ENCODE measurements at places on chromosomes 6 and 20.

GRCh38 chr6:47247227-47247797 is 62.4 kb downstream of the TNFRSF21 start:
- H3K4me3 ChIP-seq, result no peak overlapping the region
- H3K27me3 ChIP-seq, result no peaks in the 10 kb centered on the region
- H3K4me1 ChIP-seq, result peaks cover 3% of the 10 kb centered on the region
- no peaks in the 10 kb centered on the region for H3K36me3 ChIP-seq
- no peak overlapping the region for H3K27ac ChIP-seq
- DNase-seq, result no peak

DNA sequence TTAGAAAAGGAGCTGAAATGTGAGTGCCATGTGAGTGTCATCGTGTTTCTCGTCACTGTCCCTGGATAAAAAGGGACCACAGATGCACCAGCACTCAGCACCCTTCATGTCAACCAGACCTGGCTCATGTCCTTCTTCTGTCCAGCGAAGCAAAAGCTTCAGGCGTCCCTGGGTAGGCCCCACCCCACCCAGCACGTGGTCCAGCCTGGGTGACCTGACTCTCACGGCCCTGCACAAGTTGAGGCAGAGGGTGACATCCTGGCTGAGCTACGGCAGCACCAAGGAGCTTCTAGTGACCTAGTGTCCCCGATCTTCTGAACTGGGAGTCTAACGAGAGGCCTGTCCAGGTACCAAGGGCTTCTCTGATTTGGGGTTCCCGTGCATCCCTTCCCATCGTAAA is 37.8 kb downstream of the PSMG4 start:
- peaks cover 1% of the 10 kb centered on the region for H3K27me3 ChIP-seq
- H3K4me1 ChIP-seq, result no peaks in the 10 kb centered on the region
- H3K36me3 ChIP-seq, result no peaks in the 10 kb centered on the region
- H3K4me3 ChIP-seq, result no peak overlapping the region

DNA sequence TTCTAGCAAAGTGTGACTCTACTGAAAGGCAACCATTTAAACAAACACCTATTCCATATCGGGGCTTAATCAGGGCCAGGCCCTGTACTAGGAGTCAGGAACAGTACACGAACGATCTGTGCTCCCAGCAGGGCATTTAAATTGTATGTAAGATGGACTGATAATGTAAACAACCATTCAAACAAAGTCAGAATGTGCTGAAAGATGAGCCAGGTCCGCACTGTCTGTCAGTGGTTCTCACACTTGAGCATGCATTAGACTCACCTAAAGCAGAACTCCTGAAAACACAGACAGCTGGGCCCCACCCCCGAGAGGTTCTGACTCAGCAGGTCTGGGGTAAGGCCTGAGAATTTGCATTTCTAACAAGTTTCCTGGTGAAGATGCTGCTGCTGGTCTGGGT is 81.6 kb downstream of the PXDC1 start:
- H3K36me3 ChIP-seq, result no peaks in the 10 kb centered on the region
- peaks cover 2% of the 10 kb centered on the region for H3K27me3 ChIP-seq

- no peak for DNase-seq
- H3K27me3 ChIP-seq, result peaks cover 62% of the 10 kb centered on the region
- H3K27ac ChIP-seq, result no peak overlapping the region
- H3K36me3 ChIP-seq, result no peaks in the 10 kb centered on the region
- H3K4me1 ChIP-seq, result peaks cover 19% of the 10 kb centered on the region
- no peak overlapping the region for H3K4me3 ChIP-seq
Measured at GRCh38 chr6:128516514-128516898, 3.9 kb downstream of the PTPRK start.

DNA sequence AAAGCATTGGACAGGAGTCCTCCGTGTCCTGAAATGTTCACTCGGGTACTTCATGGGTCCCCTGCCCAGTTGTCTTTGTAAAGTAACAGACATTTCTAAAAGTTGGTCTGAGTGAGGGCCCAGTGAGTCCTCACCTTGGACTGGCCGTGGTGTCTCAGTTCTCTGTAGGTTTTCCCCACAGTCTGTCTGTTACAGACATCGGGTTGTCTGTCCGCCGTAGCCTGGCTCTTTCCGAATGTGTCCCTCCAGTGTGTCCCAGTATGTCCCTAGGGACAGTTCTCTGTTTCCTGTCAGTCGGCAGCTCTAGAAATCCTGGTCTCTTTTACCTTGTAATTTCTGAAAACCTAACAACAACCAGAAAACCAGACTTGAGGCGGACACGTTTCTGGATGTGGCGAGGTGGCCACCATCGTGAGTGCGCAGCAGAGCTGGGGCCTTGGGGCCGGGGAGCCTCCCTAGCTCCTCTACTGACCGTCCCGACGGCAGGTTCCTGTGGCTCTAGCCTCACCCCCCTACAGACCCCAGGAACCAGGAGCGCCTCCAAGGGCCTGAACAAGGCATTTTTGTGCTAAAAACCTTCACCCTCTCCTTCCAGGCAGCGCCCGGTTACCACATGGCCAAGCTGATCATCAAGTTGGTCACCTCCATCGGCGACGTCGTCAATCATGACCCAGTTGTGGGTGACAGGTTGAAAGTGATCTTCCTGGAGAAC is 42.2 kb downstream of the PYGB start:
- no peak for DNase-seq
- no peak overlapping the region for H3K27ac ChIP-seq
- H3K4me3 ChIP-seq, result no peak overlapping the region
- H3K27me3 ChIP-seq, result no peaks in the 10 kb centered on the region

DNA sequence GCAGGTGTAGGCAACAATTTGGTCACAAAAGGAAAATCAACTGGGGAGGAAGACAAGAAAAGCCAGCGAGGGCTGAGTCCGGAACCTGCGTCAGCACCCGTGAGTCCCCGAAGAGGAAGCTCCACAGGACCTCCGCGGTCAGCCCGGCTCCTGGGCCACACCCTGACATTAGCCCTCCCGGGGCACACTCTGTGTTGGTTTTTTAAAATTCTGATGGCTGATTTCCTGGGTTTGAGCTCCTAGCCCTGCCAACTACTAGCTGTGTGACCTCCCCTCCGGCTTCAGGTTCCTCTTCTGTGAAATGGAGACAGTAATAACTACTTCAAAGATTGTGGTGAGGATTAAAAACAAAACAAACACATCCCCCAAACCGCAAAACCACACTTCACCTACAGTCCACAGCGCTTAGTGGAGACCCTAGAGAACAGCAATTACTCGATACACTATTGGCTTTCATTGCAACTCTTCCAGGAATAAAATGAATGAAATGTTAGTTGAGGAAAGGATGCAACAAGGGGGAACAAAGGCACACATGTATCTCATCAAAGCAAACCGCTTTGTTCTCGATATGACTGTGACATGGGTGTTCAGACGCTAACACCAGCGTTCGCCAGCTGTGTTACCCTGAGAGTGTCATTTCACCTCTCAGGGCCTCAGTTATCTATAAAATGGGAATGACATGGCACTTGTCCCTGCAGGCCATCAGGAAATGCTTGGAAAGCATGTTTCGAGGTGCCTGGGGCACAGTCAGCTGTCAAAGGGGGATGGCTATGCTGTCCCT is 985 bp downstream of the ZBP1 start:
- H3K36me3 ChIP-seq, result peaks cover 9% of the 10 kb centered on the region
- peaks cover 29% of the 10 kb centered on the region for H3K27me3 ChIP-seq
- H3K27ac ChIP-seq, result peak overlapping the region; percentile 95

DNA sequence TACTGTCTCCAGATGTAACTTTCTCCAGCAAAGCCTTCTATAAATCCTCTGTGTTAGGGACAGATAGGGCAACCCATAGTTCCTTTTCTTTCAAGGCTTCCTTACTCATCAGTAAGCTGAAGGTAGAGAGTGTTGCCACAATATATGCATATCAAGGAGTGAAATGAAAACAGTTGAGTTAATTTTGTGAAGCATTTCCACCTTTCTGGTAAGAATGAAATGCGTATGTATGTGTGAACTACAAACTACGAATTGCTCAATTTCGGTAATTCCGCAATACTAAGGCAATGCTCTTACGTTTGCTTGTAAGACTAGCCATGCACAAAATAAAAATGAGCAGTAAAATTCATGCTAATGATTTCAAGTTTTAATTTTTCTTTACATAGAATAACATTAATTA is 61.2 kb upstream of the HBS1L start:
- H3K27ac ChIP-seq, result peak overlapping the region; percentile 93
- DNase-seq, result no peak
- peaks cover 16% of the 10 kb centered on the region for H3K36me3 ChIP-seq
